Activated T-cell treated with anti-CD3 and anti-CD28 coated beads for 1 hour (primary cell): ENCODE measurements at places on chromosomes 11 and 22.

GRCh38 chr11:69444381-69445130 is 36.9 kb upstream of the LINC01488 start:
- DNase-seq, result no peak

- no peak for DNase-seq
Measured at GRCh38 chr11:2139123-2139521, at the start of gene IGF2. IGF2 (minus strand) TSS chr11:2139389; CDS start chr11:2135523, 3,866 bp downstream.

DNA sequence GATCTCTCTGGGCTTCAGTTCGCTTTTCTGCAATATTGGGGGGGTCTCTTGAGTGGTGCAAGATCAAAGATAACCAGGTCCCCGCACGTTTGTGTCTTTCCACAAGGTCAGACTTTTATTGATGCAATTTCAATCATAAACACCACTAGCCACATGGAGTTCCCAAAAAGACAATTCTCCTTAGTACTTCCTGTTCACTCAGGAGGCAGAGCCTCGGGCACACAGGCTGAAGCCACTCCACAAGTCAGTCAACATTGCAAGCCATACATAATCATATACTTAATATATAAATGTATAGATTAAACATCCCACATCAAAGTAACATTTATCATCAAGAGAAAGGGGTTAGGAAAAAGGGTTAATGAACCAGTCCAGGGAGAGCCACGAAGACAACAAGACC is 12.0 kb downstream of the ST14 start:
- DNase-seq, result no peak

GRCh38 chr11:119236891-119237290 is 30.8 kb downstream of the CBL start:
- DNase-seq, result no peak

DNA sequence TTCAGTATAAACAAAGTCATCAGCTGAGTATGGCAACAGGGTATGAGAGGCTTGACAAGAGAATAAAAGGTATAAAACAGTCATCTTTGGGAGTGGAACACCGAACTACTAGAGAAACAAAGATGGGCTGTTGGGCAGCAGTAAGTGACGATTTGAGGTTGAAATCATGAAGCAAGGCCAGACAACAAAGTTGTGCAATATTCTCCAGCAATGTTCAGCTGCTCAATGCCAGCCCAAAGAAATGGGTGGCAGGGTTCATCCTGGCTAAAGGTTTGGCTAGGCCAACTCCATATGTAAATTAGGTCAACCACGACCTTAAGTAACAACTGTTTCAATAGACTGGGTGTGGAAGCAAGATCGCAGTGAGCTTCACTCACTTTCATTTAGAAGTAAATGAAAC is 6.2 kb downstream of the APIP start:
- DNase-seq, result no peak

- DNase-seq, result no peak
Measured at GRCh38 chr11:20055312-20055711, 105.0 kb downstream of the DBX1 start.

DNA sequence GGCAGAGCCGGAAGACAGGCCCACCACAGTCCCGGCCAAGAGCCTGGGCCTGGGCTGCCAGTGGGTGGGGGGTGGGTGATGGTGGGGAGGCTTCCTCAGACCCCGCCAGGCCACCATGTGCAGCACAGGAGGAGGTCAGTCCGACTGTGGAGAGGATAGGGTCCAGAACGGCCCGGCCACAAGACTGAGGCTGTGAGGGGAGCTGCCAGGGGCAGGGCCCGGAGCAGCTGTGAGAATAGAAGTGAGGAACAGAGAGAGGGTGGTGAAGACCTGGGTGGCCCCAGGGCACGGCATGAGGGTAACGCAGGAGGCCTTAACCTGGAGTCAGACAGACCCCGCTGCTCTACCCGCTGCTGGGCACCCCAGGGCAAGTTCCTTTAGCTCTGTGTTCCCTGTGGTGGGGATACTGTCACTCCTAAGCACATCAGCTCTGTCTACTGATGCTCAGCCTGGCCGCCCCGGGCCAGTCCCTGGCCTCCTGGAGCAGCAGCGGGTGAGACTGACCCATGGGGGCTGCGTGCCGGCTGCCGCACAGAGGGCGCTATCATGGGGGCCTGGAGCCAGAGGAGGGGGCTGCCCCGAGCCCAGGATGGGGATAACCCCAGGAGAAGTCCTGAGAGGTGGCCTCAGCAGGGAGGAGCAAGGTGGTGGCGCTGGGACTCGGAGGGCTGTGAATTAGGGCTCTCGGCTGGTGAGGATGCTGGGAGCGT is 1.7 kb downstream of the FERMT3 start:
- no peak for DNase-seq

- no peak for DNase-seq
Measured at GRCh38 chr11:35566181-35566580, 40.8 kb upstream of the PAMR1 start.

DNA sequence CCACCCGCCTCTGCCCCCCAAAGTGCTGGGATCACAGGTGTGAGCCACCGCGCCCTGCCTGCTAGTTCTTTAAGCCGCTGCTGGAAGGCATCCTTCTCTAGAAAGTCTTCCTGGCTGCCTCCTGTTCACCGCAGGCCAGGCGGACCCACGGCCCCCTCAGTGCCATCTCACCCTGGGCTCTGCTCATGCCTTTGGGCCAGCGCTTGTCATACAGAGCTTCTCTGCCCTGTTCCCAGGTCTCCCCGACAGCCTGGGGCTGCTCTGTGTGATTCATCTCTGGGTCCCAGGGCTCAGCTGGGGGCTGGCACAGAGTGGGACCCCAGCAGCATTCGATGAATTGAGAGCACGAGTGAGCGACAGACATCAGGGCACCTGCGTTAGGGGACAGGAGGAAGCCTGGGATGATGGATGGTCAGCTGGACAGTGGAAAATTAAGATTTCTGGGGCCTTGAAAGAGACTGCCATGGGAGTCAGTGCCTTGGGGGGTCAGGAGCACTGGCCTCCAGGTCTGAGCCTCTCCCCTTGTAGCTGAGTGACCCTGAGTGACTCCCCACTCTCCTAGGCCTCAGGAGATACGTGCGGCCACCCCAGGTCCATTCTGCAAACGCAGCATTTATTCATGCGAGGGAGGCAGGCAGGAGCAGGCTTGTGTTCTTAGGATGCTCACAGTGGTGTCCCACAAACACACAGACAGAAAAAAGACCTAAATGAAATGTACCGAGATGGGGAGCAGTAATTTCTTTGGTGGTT is 23.3 kb upstream of the PRR5 start:
- DNase-seq, result no peak

DNA sequence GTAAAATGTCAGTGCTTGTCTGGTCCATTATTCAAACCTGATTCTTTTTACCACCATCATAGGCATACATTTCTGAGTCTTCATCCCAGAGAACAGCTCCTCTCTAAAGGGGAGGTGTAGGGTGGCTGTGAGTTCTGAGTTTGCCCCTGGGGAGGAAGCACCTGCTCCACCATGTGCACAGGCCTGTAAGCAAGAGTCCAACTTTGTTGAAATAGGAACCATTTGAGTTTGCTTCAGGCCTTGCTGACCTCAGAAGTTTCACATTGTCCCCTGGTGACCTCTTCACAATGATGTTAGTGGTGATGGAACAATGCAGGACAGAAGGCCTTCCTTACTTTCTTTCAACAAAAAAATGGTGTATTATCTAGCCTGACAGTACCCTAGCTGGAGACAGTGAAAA is 54.6 kb upstream of the TOP3B start:
- no peak for DNase-seq
